ENCODE measurements at places on chromosomes 1 and 21. TPM values are rescaled to one million over a fixed set of nuclear protein-coding genes. Genes with fewer than 3 reads are reported as not detected.

DNA sequence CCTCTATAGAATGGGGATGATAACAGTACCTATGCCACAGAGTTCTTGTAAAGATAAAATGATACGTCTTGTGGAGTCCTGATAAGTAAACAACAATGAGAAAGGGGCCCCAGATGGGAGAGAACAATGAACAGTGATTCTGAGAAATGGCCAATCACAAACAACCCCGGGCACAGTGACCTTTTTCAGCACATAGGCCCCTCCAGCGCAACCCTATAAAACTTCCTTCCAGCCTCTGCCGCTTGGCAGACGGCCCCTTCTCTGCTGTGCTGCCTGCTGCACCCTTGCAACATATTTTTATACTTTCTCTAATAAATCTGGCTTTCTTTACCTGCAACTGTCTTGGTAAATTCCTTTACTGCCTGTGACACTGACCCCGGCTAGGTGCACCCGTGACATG, 8.9 kb downstream of the RCAN1 start:
- no peak for DNase-seq

DNA sequence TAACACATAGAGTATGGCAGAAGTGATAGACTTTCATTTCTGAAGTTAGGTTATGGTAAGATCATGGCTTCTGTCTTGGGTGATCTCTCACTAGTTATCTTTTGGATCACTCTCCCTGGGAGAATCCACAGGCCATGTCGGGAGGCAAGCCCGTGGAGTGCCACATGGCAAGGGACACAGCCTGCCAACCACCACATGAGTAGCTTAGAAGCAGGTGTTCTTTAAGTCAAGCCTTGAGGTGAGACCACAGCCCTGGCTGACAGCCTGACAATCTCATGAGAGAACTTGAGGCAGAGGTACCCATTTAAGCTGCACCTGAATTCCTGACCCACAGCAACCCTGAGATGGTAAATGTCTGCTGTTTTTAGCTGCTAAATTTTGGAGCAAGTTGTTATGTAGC, 130.4 kb downstream of the KCNN3 start:
- no peak for DNase-seq

- DNase-seq, result no peak
Observed at GRCh38 chr1:1075148-1075935, 1.2 kb upstream of the RNF223 start.

Gene FAM72A
- 20.6 TPM for total RNA-seq

Gene CHD5
- total RNA-seq, result 0.22 TPM

Gene CLCA4
- not detected for total RNA-seq

- DNase-seq, result peak; percentile 29
Observed at GRCh38 chr1:22978299-22978698, 5.6 kb upstream of the LACTBL1 start.
